NCI-H187 (cell line): ENCODE measurements at places on chromosomes 12 and 14.

- DNase-seq, result no peak
These were observed 154.0 kb downstream of the PIWIL1 start for GRCh38 chr12:130491421-130492357.

DNA sequence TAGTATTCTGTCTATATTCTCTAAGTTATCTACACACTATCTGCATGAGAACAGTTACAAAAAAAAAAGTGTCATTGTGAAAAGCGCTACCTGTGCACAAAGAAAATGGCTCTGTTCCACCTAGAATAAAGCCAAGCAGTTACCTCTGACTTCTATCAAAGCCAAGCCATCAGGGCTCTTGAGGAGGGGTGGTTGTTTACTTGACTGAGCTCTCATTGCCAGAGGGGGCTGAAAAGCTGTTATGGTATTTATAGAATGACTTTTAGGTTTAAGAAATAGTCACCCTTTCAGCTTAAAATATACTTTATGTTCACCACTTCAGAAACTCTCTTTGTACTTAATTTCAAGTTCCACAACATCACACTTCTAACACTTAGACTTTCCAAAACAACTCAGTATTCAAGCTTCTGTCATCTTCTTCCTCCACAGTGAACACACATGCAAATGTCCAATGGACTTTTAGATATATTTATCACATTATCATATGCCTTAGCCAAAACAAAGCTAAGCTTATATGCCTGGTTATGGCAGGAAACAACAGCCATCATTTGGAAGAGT lies 7.5 kb downstream of the ITPR2 start:
- no peak for DNase-seq

DNA sequence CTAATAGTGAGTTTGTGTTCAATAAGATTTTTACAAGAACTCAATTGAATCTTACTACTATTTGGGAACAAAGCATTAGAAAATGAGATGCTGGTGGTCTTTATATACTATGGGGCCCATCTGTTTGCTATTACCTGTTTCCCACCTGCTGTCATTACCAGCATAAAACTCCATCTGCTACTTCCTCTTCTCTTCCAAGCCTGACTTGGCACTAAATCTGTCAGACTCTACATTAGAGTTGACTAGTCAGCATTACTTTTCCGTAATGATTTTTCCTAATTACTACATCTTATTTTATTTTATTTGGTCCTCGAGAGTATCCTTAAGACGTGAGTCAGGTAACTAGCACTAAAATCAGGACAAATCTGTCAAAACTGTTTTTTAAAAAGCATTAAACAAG lies 68.1 kb upstream of the KRR1 start:
- no peak for DNase-seq

DNA sequence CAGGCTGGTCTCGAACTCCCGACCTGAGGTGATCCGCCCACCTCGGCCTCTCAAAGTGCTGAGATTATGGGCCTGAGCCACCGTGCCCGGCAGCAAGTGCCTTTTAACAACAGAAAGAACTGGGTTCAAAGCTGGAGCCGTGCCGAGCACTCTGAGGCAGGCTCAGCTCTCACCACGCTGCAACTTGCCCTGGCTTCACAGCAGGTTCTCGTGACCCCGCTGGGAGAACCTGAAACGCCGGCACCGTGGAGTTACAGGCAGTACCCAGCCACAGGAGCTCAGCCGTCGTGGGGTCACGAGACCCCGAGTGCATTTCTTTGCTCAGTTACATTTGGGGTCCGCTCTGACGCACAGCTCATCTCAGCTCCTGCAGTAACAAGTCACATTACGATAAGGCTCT lies 14.4 kb downstream of the GOLGA3 start:
- no peak for DNase-seq

DNA sequence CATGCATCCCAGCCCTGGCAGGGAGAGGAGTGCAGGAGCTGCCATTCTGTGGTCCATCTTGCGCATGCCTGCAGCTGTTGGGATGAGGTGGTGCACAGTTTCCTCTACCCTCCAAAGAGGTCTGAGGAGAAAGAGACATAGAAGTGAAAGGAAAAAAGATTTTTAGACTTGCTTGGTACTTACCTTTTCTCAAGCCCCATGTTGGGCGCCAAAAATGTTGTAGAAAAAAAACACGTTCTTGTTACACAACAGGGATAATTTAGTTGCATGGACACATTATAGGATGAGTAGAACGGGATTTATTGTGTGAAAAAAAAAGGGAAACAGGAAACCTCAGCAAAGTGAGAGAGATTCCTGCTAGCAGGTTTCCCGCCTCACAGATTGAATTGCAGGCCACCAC lies 244.4 kb upstream of the GARIN2 start:
- no peak for DNase-seq

DNA sequence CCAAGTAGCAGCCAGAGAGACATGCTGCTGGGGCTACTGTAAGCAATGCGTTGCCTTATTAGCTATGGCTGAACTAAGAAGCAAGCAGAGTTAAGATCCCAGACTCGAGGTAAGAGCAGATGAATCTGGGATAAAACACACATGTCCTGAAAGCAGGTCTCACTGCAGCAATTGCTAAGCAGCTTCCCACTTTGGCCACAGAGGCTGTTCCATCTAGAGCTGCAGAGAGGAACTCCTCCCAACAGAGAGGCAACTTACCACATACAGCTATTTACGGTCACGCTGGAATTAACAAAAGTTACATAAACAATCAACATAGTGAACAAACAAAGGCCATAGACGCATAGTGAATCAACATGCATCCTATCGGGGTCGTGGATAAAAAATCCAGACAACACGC lies 90.2 kb downstream of the KSR2 start:
- no peak for DNase-seq

DNA sequence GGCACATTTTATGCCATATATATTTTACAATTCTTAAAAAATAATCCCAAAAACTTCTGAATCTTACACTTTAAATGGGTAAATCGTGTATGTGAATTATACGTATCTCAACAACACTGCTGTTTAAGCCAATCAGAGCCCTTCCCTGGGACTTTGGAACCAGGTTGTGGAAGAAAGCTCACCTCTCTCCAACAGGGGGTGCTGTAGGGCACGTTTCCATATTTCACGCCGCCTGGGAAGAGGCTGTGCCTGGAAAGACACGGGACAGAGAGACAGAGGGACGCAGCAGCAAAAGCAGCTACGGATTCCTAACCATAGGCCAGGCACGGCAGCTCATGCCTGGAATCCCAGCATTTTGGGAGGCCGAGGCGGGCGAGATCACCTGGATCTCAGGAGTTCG lies 29.4 kb upstream of the FBRSL1 start:
- no peak for DNase-seq

DNA sequence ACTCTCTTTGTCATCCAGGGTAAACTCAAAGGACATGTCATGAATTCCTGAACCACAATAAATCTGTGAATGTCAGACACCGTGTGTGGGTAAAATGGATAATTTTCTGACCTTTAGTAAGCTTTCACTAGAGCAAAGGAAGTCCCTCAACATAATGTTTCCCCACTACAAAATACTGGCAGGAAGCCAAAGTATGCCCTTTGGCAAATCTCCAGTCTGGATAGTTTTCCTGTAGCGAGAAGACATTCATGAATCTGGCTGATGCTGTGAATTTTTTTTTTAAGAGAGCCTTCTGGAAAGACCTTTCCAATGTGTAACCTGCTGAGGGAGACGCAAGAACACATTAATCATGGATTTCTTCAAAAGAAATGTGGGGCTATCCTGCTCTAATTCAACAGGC lies 389.6 kb upstream of the DDHD1 start:
- peak; percentile 12 for DNase-seq

DNA sequence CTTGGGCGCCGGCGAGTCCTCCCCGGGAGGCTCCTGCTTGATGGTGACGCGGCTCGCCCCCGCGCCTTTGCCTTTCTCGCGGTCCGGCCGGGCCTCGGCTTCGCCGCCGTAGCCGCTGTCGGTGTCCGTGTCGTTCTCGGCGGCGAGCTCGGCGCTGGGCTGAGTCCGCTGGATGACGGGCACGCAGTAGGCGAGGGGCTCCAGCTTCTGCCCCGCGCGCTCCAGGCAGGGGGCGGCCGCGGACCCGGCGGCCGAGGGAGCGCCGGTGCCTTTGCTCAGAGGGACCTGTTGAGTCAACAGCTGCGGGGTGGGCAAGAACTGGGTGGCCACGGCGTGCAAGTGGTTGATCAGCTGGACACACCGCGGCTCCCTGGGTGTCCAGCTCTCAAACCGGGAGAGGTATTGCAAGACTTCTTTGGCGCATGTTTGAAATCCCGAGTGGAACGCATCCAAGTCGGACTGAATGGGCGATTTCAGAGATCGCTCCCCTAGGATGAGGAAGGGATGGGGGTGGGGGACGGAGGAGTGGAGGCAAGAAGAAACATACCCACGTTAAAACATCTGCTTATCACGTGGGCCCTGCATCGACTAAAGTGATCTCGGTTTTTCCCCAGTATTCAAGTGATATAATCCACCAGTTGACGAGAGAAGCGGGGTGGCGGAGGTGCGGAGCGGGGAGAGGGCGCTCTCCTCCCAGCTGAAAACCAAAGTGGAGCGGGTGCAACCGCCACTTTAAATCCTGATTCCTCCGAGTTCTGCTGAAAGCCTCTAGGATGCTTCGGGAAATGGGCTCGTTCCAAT lies 2.0 kb downstream of the BHLHE41 start:
- no peak for DNase-seq

DNA sequence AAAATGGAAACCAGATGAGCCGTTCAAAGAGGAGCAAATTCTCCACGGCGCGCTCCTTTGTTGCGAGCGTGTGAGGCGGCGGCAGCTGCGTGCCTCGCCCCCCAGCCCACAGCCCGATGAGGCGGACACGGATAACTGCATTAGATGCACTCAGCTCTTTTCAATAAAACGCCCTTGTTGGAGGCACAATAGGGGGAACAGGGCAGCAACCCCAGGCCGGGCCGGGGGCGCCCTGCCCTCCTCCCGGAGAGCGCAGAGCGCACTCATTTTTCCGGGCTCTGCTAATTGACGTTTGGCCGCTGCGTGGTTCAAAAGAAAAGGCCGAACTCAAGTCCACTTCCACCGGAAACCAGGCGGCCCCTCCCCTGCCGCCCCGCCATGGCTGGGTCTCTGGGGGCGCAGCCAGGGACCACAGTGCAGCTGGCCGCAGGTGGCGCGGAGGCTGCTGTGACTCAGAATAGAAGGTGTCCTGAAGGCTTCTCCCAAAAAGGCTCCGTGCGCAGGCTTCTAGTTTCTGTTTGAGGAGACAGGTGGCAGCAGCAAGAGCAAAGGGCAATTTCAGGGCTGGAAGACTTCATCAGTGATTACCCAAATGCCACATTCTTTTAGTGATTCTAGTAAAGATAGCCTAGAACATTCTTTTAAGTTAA lies 29.0 kb upstream of the SMOC1 start:
- no peak for DNase-seq

DNA sequence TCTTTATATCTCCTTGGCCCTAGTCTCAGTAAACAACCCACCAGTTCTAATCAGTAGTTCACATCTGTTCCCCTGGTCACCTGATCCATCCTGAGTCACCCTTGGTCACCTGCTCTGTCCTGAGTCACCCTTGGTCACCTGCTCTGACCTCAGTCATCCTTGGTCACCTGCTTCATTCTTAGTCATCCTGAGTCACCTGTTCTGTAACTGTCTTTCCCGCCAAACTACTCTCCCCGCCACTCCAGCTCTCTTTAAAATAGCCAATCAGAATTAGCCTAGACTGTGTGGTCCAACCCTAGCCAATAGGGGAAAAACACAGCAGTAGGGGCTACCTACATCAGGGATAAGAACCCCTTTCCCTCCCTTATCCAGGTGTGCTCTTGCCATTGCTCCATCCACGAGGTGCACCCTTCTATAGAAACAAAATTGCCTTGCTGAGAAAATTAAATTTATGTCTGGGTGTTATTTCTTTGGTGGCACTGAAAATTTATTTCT lies 245.4 kb upstream of the DIO3 start:
- no peak for DNase-seq

GRCh38 chr12:115598871-115599811 lies 678.4 kb downstream of the MED13L start:
- peak; percentile 83 for DNase-seq

- DNase-seq, result no peak
These were observed 229.9 kb downstream of the AKAP6 start for GRCh38 chr14:32559048-32559447.

DNA sequence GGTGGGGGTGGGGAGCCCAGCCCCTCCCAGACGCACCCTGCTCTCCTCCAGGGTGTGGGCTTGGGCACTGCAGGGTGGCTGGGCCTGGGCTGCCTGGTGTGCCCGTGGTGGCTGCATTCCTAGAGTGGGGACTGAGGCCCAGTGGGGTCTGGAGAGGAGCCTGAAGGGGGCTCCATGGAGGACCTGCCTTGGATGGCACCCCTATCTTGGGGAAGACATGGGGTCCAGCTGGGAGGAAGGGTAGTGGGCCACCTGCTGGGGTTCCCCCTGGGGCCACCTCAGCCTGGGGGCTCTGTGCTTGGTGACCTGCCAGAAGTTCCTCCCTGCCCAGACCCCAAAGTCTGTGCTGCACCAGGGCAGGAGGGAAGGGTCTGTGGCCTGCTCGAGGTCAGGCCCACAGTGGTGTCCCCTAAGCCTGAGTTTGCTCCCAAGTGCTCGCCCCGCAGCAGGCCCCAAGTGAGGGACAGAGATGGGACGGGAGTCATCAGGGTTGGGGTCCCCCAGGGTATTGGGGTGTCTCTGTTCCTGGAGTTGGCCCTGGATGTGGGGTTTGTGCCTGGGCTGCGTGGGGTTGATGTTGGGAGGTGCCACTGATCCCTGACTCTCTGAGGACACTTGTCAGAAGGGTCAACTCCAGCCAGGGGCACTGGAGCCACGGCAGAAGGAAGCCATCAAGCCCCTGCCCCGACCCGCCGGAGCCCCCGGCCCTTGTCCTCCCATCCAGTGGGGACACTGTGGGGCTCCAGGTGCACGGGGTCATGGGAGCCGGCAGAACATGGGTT lies 382.9 kb downstream of the TMEM121 start:
- no peak for DNase-seq

- DNase-seq, result no peak
These were observed 33.3 kb downstream of the APAF1 start for GRCh38 chr12:98678236-98678945.

GRCh38 chr12:71282925-71283324 lies 125.1 kb upstream of the TSPAN8 start:
- DNase-seq, result no peak

DNA sequence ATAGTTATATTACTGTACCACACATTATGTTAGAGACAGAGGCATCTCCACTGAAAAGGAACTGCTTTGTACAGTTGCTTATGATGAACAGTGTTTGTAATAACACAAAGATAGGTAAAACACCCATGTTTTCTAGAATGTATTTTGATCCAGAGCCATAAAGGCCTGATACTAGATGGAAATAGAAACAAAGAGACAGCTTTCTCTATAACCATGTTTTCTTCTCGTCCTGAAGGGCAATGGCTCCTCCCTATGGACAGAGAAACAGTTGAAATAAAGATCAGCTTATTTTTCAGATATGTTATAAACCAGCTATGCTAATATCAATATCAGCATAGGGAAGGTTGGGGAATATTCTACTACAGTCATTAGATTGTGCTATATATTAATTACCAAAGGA lies 109.2 kb downstream of the ATXN7L3B start:
- DNase-seq, result no peak

DNA sequence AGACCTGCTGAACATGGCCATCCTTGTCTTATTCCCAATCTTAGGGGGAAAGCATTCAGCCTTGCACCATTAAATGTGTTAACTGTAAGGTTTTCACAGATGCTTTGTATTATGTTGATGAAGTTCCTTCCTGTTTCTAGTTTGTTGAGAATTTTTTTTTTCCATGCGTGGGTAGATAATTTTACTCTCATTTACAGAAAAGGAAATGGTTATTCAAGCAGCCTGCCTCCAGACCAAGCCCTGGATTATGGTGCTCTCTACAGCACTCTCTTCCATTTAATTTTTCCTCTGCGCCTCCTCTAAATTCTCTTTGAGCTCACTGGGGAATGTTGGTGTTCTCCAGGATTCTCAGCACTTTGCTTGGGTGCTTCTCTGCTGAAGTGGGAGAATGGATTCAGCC lies 179.3 kb upstream of the PZP start:
- DNase-seq, result no peak
